Stimulated activated CD4-positive, alpha-beta T cell treated with anti-CD3 and anti-CD28 coated beads, TNF-alpha, amount 100 ng/mL, for 24 hours (primary cell): ENCODE measurements at places on chromosomes 2 and 18.

DNA sequence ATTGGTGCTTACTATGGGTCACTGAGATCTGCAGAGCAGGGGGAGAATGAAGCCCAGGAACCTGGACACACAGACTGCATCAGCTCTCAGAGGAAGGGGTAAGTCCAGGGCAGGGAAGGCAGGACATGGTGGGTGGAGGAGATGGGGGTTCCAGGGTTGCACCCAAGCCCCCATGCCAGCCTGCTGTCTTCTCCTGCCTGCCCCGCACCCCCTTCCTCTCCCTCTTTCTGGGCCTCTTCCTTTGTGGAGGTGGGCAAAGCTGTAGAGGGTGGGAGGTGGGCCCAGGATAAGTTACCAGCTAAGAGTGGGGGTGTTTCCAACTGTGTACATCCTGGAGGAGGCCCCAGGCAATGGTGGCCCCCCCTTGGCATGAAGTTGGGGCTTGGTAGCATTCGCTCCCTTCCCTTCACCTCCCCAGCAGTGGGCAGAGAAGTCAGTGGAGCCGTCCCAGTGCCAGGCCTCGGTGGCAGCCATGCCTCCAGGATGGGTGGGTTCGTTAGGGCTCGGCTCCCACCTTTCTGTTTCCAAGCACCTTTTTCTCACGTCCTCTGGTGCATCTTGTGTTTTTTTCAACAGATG lies 132.2 kb downstream of the CLIP4 start:
- no peak for DNase-seq

GRCh38 chr2:3008561-3008960 lies 369.1 kb downstream of the EIPR1 start:
- no peak for DNase-seq

DNA sequence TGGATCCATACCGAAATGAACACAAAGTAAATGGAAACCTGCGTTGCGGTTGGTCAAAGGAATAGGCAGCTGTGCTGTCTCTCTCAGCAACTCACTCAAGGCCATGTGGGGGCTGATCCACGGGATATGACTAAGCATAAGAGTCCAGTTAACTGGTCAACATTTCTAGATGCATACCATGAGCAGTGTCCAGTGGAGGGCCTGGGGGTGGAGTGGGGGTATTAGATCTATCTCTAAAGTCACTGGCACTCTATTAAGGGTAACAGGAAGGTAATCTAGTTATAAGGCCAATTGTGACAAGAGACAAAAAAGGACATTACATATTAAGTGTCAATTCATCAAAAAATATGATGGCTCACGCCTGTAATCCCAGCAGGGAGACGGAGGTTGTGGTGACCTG lies 136.8 kb downstream of the TTC32 start:
- DNase-seq: no peak

- no peak for DNase-seq
These were observed 15.0 kb downstream of the GEN1 start for GRCh38 chr2:17768894-17769293.

GRCh38 chr2:197908990-197909776 lies 104.8 kb downstream of the PLCL1 start:
- no peak for DNase-seq

- no peak for DNase-seq
These were observed 54.9 kb downstream of the VRK2 start for GRCh38 chr2:58101500-58101899.

- no peak for DNase-seq
These were observed 62.9 kb downstream of the POMC start for GRCh38 chr2:25105336-25106085.

GRCh38 chr2:235663875-235664274 lies 170.0 kb downstream of the AGAP1 start:
- no peak for DNase-seq

GRCh38 chr18:378079-378478 lies 110.2 kb upstream of the THOC1 start:
- no peak for DNase-seq

GRCh38 chr2:14324308-14324707 lies 308.2 kb upstream of the LRATD1 start:
- no peak for DNase-seq

- no peak for DNase-seq
These were observed 3.5 kb upstream of the FHOD3 start for GRCh38 chr18:36294031-36294430.

GRCh38 chr2:10780491-10780820 lies 32.1 kb downstream of the PDIA6 start:
- DNase-seq: no peak

GRCh38 chr2:32711908-32712501 lies 84.2 kb downstream of the TTC27 start:
- DNase-seq: no peak
